ENCODE measurements at places on chromosomes 2 and 18.

DNA sequence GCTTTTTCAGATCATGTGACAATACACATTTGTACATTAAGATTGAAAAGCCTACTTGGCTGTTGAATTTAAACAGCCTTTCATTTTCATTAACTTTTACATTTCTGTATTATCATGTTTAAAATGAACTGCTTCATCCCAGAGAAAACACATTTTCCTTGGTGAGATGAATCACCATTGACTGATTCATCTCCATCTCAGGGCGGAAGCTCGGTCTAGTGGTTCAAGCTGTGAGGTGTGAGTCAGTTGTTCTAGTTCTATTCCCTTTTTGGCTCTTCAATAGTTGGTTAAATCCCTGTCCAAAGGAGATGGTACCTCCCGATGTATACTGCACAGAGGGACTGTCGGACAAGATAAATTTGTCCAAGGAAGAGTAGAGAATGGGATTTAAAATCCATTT is 189.7 kb downstream of the ADCYAP1 start:
- DNase-seq: no peak

GRCh38 chr2:29215739-29216608 is 100.8 kb downstream of the CLIP4 start:
- DNase-seq: no peak

- DNase-seq: no peak
Observed at GRCh38 chr2:121501554-121501953, 29.1 kb upstream of the RNU4ATAC start.

GRCh38 chr2:38217401-38218188 is 141.6 kb upstream of the CYP1B1 start:
- no peak for DNase-seq

DNA sequence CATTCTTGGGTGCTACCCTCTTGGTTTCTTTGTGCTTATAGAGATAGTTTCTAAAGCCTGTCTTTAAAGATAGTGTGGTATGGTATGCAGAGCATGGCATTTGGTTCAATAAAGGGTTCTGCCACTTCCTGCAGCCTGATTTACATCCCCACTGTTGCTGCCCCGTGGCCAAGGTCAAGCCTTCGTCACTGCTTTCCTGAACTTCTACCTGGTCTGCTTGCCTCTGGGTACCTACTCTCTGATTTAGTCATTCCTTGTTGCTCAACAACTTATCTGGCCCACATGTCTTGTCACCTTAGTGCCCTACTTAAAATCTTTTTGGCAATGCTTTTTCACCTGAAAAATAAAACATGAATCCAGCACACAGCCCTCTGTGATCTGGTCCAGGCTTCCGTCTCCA is 352.9 kb downstream of the LPIN1 start:
- DNase-seq: no peak

DNA sequence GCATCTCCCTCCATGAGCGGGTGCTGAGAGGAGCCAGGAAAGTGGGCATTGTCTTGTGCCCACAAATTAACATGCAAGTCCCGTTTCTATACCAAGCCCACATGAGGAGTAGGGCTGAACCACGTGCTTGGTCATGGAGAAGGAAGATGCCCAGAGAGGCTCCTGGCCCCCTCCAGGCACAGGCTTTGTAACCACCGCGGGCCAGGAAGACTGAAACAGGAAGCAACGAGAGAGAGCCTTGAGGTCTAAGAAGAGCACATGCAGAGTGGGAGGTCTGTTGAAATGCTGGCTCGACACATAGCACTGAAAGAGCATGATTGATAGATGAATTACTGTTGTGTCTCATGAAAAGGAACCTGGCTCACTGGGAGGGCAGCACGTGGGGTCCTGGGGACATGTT is 36.3 kb downstream of the VWA3B start:
- no peak for DNase-seq

Measured in activated gamma-delta T cell treated with anti-CD3 and anti-CD28 coated beads, Interleukin-2, amount 50 U/mL, for 16 hours (primary cell).